Amniotic stem cell (primary cell): ENCODE measurements at places on chromosomes 2 and 18.

- DNase-seq, result no peak
These were observed 1.6 kb upstream of the ADRA2B start for GRCh38 chr2:96117701-96118588.

- no peak for DNase-seq
These were observed 27.5 kb downstream of the MTHFD2 start for GRCh38 chr2:74225698-74226459.

DNA sequence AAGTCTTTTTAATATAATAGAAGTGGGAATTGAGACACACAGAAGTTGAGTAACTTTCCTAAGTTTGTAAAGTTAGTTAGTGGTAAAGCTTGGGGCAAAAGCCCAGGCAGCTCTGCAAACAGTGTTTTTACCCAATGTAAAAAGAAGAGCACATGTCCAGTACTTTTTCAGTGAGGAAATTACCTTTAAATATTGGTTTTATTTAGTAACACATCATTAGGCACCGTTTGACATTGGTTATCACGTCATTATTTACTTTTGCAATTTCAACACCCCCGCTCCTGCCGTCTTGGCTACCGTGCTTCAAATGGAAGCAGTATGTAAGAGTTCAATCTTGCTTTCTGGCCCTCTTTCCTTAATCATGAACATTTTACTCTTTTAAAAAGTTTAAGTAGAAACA lies 807.9 kb downstream of the EPHA4 start:
- no peak for DNase-seq

DNA sequence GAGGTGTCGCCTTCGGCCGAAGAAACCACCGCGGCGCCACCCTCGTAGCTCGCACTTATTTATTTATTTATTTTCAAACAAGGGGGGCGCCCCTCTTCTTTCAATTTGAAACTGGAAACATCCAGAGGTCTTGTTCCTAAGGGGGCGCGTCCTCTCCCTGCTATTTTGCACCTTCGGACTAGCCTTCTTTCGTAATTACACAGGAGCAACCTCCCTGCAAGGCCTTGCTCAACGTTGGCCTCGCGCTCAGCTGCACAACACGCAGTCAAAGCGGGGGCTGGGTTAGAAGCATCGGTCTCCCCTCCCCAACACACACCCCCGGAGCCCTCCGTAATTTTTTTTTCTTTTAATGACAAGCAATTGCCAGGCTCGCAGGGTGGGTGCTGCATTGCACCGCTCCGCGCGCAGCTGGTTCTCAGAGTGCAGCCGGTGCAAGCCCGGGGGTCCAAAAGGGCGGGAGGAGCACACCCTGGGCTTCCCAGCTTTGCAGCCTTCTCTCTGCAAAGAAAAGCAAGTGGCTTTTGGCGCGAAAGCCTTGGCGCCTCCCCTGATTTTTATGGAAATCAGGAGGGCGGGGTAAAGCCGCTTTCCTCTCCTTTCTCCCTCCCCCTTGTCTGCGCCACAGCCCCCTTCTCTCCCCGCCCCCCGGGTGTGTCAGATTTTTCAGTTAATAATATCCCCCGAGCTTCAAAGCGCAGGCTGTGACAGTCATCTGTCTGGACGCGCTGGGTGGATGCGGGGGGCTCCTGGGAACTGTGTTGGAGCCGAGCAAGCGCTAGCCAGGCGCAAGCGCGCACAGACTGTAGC lies at the start of gene MYCN:
MYCN (plus strand) TSS at position 697 of the 807 bp plus-strand sequence. CDS start 1,515 bp downstream, outside the sequence.
- no peak for DNase-seq

DNA sequence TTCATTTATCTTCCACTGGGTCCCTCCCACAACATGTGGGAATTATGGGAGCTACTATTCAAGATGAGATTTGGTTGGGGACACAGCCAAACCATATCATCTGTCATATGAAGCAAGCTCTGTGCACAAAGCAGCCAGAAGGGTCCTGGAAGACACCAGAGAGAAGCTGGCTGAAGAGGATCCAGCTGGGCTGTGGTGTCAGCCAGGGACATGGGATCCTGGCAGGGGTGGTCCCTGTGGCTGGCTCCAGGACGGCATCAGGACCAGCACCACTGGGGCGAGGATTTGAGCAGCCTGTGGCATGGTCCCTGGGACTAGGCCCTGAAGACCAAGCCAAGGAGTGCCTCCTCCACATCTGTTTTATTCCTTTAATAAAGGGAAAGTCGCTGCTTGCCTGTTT lies 84.8 kb upstream of the HDAC4 start:
- no peak for DNase-seq

GRCh38 chr2:236872981-236873380 lies 212.7 kb upstream of the COPS8 start:
- no peak for DNase-seq

- DNase-seq, result no peak
These were observed 37.5 kb upstream of the TPO start for GRCh38 chr2:1375794-1376193.

- no peak for DNase-seq
These were observed 9.3 kb downstream of the PRKD3 start for GRCh38 chr2:37315364-37315763.

- DNase-seq, result no peak
These were observed 13.4 kb upstream of the EVA1A start for GRCh38 chr2:75574106-75574505.

GRCh38 chr2:8427211-8427610 lies 254.6 kb upstream of the ID2 start:
- no peak for DNase-seq

DNA sequence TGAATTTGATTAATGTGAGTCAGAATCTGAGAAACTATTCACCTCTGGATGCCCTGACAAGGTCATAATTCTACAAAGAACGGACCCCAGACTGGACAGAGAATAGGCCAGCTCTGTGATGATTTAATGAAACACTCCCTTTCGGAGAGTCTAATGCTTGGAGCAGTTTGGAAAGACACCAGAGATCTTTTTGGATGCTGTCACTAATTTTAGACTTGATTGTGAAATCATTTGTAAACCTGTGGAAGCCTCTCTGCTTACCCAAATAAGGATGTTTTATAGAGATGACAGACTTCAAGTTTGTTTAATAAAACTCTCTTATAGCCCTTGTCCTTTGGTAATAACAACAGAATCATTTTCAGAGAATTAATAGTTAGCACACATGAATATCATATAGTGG lies 83.5 kb downstream of the MYL12B start:
- no peak for DNase-seq

GRCh38 chr18:55539240-55539639 lies 48.8 kb downstream of the TCF4 start:
- no peak for DNase-seq

GRCh38 chr2:1224901-1225300 lies 188.4 kb upstream of the TPO start:
- DNase-seq, result no peak

DNA sequence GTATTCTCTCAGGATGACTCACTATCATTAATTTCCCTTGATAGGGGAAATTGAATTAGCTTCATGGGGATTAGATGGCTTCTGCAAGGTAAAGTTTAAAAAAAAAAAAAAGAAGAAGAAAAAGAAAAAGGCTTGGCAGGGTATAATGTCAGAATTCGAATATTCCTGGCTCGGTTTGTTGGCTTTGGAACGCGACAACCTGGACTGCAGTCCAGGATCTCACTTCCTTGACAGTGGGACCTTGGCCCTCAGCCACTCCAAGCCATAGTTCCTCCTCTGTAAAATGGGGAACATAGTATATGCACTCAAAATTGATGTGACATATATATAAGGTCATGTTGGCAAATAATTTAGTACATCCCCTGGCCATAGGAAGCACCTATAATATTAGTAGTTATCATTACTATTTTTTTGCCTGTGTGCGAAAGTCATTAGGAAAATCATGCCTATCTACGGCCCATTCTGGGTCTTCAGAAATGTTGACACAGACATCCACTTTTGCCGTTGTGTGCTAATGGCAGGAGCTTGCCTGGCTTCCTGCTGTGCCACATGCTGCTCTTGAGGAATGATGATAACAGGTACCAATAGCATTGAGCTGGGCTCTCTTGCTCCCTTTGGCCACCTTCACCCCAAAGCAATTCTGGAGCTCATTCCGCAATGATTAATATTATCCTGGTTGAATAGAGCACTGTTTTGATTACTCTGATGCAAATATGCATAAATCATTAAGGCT lies 97.9 kb downstream of the MTCL1 start:
- no peak for DNase-seq

DNA sequence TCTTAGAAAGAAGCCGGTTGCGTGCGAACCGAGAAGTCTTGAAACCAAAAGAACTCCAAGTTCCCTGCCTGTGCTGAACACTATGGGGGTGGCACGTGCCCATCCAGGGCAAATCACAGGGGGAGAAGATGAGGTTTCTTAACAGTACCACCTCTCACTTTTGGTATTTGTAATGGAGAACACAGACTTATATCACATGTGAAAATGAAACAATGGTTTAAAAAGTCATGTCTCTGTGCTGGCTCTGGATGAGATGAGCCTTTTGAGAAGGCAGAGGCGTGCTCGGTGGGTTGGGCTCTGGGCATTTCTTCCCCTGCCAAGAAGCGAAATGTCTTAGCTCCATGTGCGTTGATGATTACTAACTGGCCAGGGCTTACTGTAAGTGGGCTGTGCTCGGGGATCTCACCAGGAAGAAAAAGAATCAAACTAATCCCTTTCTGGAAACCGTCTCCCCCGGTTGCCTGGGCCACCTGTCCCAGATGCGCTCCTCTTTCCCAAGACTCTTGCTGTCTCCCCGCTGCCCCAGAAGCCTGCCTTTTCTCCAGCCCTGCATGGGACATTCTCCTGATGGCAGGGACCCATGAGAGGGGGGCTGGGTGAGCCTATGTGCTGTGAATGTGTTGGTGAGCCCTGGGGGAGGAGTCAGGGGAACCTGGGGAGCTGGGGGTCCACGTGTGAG lies 252.9 kb downstream of the PRKCE start:
- no peak for DNase-seq

GRCh38 chr2:59233920-59234319 lies 992.8 kb upstream of the FANCL start:
- DNase-seq, result no peak

GRCh38 chr2:238811759-238812158 lies 36.1 kb upstream of the TWIST2 start:
- no peak for DNase-seq

GRCh38 chr2:117921520-117921919 lies 92.3 kb downstream of the CCDC93 start:
- DNase-seq, result no peak

GRCh38 chr2:34261701-34262100 lies 662.6 kb upstream of the FAM98A start:
- DNase-seq, result no peak

GRCh38 chr2:68206793-68207192 lies 45.5 kb downstream of the PPP3R1 start:
- no peak for DNase-seq

DNA sequence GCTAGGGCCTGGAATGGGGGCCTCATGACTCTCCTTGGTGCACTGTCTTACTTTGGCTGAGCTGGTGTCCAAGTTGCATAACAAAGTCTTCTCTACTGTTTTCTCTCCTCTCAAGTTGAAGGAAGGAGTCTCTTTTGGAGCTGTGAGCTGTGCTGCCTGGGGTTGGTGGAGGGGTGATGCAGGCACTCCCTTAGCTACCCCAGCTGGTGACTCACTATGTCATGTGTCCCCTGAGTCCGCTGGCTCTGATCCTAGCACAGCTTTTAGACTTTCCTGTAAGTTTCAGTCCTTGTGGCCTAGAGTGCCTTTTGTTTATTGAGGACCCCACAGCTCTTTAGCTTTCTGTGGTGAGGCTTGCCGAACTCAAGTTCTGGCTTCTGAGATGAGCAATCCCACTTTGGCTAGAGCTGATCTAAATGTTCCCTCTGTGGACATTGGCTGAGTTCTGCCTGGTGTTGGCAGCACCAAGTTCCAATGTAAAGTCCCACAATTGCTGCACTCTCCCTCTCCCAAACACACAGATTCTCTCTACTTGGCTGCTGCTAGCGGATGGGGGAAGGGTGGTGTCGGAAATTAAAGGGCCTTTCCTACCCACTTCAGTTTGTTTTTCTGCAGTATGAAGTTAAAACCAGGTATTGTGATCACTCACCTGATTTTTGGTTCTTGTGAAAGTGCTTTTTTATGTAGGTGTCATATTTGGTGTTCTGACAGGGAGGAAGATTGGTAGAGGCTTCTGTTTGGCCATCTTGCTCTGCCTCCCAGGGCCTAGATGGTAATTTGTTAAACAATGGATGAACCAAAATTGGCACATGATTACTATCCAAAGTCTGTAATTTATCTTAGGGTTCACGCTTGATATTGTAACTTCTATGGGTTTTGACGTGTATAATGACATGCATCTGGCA lies 83.2 kb downstream of the COMMD1 start:
- no peak for DNase-seq

DNA sequence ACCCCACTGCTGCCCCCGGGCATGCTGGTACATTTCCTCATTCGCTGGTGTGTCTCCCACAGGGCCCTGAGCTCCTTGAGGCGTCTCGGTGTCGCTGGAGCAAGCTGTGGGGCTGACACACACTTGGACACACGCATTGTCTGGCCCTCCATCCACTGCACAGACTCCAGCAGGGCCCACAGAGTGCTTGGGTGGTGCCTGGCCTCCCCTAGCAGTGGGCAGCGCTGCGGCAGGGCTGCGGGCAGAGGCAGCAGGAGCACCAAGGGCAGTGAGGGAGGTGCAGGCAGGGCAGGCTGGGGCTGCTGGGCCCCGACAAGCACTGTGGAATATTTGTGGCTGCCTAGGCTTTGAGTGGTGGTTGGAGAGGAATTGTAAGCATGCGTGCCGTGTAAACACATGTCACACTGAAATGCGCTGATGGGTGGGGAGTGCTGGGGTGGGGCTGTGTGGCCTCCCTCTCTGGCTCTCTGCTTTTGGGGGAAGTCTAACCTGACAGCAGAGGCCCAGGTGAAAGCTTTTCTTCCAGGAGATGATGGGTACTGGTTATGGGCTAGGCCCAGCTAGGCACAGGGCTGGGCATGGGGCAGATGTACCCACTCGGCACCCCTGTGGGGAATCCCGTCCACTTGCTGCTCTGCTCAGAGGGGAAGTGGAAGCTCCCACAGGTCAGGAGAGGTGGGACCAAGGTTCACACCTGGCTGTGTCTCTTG lies 55.5 kb upstream of the HS6ST1 start:
- DNase-seq, result peak; percentile 75

- DNase-seq, result no peak
These were observed 62.3 kb upstream of the MYO3B start for GRCh38 chr2:170115501-170116229.

- DNase-seq, result no peak
These were observed 65.3 kb upstream of the UGP2 start for GRCh38 chr2:63776382-63776781.

DNA sequence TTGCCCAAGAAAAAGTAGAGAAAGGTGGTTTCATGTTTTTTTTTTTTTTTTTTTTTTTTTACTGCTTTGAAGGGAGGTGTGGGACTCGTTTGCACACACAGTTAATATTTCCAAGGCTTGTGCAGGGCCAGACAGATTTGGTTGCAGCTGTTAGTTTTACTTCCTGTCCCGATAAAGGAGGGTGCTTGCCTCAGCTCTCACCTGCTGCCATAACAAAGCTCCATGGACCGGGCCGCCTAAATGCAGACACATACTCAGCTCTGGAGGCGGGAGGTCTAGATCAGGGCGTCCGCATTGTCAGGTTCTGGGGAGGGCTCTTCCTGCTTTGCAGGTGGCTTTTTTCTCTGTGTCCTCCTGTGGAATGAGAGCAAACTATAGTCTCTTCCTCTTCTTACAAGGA lies 69.9 kb downstream of the ODC1 start:
- no peak for DNase-seq
